NCI-H1436 treated with DMSO at 0.1 percent for 48 hours (cell line): ENCODE measurements at places on chromosomes 16 and 17.

DNA sequence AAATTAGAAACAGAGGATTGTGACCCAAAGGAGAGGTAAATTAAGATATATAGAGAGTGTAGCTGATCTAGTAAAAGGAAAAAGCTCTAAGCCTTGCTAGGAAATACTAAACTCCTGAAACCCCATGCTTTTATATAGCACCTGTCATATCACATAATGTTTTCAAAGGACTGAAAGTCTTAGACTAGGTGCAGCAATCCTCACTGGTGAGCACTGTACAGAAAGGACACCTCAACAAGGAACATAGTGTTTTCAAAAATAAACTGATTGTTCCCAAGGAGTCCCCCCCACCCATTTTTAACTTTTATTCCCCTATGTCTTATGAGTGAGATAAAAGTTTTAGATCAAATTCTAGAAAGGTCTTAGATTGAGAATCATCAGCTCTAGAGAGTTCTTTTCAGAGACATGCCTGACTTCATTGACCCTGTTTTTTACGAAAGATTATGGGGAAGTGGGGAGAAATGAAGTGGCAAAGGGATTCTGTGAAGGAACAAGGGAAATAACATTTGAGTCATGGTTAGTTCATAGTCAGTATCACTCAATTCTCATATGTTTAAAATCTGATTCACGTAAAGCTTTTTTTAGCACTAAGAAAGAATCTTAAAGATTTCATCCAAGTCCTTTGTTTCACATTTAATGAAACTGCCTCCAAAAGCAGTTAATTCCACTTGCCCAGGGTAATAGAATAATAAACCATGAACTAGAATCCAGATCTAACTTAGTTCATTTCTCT lies 166.4 kb downstream of the CYB561 start:
- no peak for DNase-seq

DNA sequence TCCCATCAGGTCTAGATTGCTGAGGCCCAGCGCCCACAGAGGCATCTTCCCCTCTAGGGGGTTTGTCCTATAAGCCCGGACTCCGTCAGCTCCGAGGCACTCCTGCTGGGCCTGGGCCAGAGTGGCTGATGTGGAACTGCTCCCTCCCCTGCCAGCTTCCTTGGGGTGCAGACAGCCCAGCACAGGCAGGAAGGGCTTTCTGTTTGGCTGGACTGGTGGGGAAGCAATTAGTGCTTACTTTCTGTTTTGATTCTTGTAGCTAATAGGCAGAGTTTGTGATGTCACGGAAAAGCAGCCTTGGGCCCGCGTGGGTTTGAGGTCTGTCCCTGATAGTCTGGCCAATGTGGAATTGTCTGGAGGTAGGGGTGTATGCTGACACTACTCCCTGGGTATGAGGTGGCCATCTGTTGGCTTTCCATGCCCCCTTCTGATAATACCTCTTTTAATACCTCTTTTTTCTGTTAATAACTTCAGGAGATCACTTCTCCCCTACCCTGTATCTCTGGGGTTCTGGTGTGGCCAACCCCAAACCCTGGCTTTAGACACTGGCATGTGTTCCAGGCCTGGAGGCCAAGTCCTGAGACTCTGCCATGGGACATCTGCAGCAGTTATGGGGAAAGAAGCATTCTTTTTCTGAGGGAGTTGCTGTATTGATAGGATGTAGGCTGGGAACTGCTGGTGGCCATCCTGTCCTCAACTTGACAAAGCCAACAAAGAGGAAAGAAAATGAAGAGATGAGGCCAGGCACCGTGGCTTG lies 190.9 kb downstream of the RAB11FIP4 start:
- DNase-seq, result no peak

DNA sequence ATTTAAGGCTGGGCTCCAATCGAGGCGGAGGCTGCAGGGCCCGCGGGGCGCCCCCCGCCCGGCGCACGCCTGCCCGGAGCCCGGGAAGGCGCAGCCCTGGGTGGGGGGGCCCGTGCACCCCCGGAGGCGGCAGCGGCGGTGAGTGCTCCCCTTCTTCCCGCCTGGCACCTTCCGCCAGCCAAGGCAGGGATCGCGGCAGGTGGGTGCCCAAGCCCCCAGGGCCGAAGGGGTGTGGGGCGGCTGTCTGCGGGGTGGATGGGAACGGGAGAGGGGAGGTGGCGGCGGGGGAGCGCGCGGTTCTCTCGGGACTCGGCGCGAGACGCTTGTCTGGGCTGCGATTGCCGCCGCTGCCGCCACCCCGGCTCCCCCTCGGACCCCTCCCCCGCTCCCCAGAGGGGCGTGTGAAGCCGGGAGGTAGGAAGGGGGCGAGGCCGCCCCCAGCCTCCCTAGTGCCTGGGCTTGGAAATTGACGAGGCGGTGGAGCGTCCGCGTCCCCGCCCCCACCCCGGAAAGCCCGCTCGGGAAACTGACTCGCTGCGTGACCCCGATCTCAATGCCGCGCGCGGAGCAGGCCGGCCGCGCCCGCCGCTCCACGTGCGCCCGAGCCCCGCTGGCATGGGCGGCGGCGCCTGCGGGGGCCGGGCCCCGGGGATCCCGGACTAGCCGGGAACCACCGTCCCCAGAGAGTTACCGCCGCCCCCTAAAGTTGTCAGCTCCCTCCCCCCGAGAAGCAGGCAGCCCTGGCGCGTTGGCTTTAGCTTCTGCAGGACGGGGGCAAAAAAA lies 231.5 kb downstream of the MRTFB start:
- no peak for DNase-seq

DNA sequence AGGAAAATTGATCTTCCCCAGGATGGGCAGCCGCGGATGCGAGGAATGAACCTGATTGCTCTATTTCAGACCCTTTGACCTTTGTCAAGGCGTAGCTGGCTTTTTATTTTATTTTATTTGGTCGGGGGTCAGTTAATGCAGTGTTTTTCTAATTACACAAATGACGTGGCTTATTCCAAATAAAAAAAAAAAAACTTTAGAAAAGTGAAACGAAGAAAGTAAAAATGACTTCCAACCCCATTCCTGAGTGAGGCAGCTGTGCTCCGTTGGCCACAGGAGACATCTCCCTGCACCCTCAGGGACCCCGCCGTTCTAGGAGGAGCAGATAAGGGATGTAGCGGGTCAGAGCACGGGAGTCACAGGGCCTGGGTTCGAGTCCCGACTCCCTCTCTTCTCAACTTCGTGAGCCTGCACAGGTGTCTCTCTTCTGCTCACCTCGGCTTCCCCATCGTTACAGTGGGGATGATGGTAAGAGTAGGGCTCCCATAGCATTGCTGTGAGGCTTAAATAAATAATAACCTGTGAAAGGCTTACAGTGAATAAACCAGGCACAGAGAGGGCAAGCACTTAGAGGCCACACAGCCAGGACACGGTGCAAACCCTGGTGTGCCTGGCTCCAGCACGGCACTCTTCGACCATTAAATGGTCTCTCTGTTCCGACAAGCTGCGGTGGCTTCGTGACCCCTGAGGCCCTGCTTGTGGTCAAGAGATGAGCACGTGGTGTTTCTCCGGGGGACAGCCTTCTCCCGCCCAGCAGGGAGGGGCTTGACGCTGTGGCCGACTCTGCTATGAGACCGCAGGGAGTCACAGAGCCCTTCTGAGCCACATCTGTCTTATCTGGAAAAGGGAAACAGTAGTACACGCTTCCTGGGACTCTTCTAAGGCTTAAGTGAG lies 10.2 kb downstream of the FOXF1 start:
- no peak for DNase-seq

DNA sequence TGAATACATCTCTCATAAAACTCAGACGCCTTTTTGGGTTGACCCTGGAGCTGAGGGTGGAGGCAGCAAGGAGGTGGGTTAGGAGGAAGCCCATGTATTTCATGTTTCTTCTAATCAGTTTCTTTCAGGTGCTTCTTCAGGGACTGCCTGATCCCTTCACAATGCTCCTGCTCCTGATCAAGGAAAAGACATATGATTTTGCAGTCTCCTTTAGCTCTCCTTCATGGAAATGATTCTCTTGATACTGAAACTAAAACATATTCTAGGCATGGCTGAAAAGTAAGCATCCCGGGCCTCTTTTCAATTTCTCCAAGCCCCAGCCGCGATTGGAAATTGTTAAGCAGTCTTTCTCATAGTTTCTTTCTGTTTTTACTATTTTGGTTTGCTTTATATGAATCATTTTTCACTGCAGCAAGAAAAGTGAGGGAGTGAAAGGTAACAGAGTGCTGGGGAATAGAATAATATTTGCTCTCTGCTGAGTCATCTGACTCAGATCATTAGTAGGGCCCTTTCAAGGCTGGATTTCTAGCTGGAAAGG lies 730.7 kb downstream of the CDH11 start:
- DNase-seq, result no peak

DNA sequence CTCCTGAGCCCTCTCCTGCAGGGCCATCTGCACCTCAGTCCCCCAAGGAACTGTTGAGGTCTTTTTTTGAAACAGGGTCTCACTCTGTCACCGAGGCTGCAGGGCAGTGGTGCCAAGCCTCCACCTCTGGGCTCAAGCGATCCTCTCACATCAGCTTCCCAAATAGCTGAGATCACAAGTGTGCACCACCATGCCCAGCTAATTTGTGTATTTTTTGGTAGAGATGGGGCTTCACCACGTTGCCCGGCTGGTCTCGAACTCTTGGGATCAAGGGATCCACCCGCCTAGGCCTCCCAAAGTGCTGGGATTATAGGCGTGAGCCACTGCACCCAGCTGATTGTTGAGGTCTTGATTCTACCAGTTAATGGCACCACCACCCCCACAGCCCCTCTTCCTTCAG lies 27.9 kb upstream of the ENDOV start:
- DNase-seq, result no peak

DNA sequence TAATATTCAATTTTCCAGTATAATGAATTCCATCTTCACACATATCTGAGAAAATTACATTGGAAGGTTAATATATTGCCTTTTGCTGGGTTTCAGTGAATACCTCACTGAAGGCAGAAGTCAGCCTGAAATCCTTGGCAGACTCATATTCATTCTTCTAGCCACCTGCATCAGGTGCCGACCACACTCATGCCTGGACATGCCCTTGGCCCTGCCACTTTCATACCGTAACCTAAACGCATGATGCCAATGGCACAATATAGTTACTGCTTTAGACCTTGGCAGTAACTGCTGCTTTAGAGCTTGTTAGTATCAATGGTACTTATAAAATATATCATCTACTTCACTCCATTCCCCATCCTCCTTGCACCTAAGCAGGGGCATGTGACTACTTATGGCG lies 817.6 kb upstream of the CDH8 start:
- no peak for DNase-seq

DNA sequence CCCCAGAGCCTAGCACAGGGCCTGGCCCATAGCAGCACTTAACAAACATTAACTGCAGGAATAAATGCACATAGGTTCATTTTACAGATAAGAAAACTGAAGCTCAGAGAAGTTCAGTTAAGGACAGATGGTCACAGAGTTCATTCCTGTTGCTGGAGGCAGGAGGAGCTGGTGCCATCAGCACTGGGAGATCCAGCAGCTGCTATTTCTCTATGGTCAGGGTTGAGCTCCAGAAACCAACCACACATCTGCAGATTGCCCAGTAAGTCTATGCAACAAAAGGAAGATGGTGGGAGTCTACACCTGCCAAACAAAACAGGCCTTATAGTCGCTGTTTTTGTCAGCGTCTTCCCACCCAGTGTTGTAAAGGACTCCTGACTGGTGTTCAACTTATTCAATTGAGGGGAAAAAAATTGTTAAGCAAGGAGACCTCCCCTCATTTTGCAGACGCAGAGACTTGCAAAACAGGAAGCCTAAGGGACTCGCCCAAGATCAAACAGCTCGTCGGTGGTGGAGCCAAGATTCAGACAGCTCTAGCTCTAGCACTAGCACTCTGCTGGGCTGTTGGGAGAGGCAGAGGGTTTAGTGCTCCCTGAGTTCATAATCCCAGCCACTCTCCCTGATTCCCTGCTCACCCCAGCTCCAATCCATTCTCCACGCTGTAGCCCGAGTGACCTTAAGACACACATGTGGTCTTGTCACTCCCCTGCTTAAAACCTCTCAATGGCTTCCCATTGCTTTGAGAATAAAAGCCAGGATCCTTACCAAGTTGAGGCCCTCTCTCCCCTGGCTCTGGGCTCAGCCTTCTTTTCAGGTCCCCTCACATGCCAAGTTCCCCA lies 9.0 kb downstream of the NOG start:
- no peak for DNase-seq

DNA sequence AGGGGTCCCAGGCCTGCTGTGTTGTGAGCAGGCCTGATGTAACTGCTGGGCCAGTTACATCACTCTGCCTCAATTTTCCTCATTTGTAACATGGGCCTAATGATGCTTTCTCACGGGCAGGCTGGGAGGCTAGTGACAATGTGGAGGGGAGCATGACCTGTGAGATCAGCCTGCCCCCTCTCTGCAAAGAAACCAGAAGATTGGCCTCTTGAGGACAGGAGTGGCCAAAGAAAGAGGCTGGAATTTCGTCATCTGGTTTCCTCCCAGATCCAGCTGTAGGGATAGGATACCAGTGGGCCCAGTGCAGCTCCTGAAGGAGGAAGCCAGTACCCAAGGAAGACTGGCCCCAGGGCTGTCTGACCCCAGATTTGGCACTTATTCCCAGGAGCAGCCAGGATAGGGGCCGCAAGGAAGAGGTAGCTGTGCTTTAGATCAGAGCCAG lies 615 bp upstream of the SREBF1 start:
- DNase-seq, result no peak

- no peak for DNase-seq
These were observed 4.9 kb upstream of the ACTG1 start for GRCh38 chr17:81517339-81518112.

DNA sequence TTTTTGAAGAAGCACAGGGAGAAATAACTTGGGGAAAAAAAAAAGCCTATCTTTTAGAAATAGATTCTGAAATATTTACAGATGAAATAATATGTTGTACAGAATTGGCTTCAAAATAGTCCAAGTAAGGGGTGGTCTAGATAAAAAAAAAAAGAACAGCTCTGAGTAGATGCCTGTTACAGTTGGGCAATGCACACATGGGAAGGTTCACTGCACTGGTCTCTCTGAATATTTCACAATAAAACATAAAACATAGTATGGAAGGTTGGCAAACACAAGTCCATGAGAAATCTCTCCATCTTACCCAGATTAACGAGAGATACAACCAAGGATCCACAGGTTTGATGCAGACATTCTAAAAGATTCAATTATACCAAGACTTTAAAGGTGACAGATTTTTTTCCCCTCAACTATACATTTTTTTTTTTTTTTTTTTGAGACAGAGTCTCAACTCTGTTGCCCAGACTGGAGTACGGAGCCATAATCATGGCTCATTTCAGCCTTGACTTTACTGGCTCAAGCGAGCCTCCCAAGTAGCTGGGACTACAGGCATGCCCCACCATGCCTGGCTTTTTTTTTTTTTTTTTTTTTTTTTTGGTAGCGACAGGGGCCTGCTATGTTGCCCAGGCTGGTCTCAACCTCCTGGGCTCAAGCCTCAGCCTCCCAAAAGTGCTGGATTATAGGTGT lies 58.0 kb downstream of the KANSL1 start:
- no peak for DNase-seq

DNA sequence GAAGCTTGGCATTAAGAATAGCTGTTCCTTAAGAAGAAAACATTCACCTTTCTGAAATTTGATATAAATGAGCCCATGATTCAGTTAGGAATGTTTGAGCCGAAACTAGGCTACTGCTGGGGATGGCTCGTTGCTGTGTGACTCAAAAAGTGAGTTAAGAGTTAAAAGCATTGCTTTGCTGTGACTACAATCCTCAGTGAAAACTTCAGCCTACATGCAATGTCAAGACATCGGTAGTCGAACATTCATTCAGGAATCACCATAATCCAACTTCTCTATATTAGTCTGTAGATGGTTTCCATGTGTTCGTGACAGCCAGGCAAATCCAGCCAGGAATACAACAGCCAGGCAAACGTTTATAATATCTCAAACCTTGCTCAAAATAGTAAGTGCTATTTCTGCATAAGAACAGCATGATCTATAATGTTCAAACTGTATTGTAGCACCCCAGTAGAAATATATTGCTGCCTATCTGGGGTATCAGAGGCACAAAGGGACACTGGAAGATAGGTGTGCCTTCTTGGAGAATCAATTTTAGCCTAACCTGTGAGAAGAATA lies 1225.1 kb downstream of the CDH8 start:
- DNase-seq, result no peak
